Ureter (tissue), 1 donor: ENCODE measurements at places on chromosomes 7 and 10.

GRCh38 chr10:101050208-101051069 lies 11.3 kb upstream of the KAZALD1 start:
- DNase-seq: no peak

GRCh38 chr7:129299889-129300288 lies 75.1 kb downstream of the AHCYL2 start:
- DNase-seq: no peak

DNA sequence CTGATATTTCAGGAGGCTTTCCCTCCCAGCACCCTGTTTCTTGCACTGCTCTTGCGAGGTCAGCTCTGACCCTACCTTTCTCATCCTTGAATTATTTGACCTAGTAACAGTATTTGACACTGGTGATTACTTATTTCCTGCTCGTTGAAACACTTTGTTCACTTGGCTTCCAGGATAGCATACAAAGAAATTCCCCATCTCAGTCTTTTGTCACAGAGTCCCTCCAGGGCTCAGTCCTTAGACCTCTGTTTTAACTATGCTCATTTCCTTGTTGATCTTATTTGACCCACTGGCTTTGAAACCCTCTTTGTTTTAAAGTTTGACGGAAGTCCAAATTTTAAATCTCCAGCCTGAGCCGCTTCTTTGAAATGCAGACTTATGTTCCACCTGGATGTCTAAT lies 29.9 kb downstream of the BMPR1A start:
- DNase-seq: no peak

GRCh38 chr10:76311752-76312636 lies 880.6 kb downstream of the LRMDA start:
- no peak for DNase-seq

GRCh38 chr7:150379441-150380379 lies 580 bp downstream of the ZNF775 start:
- DNase-seq: no peak

DNA sequence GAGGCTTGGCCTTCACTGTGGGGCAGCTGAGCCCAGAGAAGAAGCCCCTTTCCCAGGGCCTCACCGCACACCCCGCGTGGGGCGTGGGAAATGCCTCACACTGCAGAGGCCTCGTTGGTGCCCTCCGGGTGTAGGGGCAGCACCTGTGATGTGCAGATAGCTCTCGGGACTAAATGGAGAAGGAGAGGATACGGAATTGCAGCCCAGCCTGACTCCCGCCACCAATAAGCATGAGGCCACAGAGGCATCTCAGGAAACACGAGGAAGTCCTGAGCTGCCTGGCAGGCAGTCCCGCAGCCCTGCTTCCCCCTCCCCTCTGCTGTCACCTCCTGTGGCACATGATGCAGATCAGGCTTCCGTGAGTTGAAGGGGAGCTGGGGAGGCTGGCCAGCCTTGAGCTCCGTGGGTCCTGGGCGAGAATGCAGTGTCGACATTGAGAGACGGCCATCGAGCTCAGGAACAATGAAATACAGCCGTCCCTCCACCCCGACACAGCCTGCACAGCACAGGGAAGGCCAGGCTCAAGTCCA lies 59.6 kb upstream of the PPP2R2D start:
- DNase-seq: peak; percentile 48

DNA sequence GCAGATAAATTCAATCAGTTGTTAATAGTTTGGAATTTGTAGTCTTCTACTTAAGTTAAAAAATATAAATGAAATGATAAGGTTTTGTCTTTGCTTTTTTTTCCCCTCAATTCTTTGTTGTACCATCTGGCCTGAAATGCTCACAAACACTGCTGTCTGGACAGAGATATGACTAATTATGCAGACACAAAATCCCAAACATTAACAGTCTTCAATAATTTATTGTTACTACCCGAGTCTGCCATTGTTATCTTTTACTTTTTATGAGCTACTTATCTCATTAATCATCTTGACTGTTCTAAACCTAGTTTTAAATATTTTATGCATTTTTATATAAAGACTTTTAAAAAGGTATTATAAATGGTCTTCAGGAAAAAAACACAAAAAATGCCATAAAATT lies 64.7 kb upstream of the THSD7A start:
- no peak for DNase-seq
